Tibial nerve (tissue), 4 donors: ENCODE measurements at places on chromosomes 6 and 20.

GRCh38 chr6:63290492-63291058 lies 29.2 kb downstream of the LGSN start:
- H3K27me3 ChIP-seq: no peaks in the 10 kb centered on the region
- H3K4me1 ChIP-seq: no peaks in the 10 kb centered on the region
- no peak overlapping the region for H3K27ac ChIP-seq
- no peaks in the 10 kb centered on the region for H3K36me3 ChIP-seq

DNA sequence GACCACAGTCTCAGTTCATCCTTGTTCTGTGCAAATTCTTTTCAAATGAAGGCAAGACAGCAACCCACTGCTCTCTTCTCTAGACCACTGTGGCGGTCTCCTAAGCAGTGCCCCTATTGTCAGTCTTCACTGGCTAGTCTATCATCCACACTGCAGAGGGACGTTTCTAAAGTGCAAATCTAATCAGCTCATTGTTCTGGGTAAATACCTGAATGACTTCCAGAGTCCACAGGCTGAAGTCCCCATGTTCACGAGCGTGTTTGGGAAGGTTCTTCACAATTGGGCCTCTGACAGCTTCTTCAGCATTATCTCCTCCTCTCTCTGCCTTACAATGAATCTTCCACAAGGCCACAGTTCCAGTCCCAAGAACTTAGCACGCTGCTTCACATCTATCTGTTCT lies 73.2 kb downstream of the LAMA4 start:
- H3K36me3 ChIP-seq: no peaks in the 10 kb centered on the region
- no peak overlapping the region for H3K27ac ChIP-seq
- H3K27me3 ChIP-seq: no peaks in the 10 kb centered on the region
- H3K4me1 ChIP-seq: peaks cover 20% of the 10 kb centered on the region
- no peak for DNase-seq

GRCh38 chr6:96889146-96889545 lies 8.5 kb downstream of the NDUFAF4 start:
- peaks cover 7% of the 10 kb centered on the region for H3K4me1 ChIP-seq
- no peak overlapping the region for H3K4me3 ChIP-seq
- no peaks in the 10 kb centered on the region for H3K36me3 ChIP-seq
- no peaks in the 10 kb centered on the region for H3K27me3 ChIP-seq
- no peak for DNase-seq

- H3K4me1 ChIP-seq: no peaks in the 10 kb centered on the region
- H3K27ac ChIP-seq: no peak overlapping the region
- H3K4me3 ChIP-seq: no peak overlapping the region
- DNase-seq: no peak
- H3K27me3 ChIP-seq: no peaks in the 10 kb centered on the region
- H3K36me3 ChIP-seq: no peaks in the 10 kb centered on the region
These were observed 104.5 kb downstream of the DHX35 start for GRCh38 chr20:39066471-39067242.

DNA sequence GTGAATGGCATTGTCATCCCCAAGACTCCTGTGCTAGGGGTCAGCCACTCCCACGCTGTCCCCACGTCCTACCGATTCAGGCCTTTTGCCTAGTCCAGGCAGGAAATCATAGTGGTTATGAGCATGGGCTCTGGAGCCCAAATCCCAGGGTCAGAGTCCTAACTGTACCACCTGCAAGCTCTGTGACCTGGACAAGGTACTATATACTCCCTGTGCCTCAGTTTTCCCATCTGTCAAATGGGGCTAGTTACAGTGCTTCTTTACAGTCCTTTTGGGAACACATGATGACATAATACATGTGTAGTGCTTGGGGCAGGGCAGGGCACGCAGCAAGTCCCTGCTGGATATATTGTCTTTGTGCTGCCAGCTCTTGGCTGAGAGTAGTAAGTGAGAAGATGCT lies 27.2 kb downstream of the EFCAB8 start:
- DNase-seq: no peak
- no peaks in the 10 kb centered on the region for H3K27me3 ChIP-seq
- H3K4me3 ChIP-seq: no peak overlapping the region
- H3K4me1 ChIP-seq: no peaks in the 10 kb centered on the region
- H3K36me3 ChIP-seq: no peaks in the 10 kb centered on the region

DNA sequence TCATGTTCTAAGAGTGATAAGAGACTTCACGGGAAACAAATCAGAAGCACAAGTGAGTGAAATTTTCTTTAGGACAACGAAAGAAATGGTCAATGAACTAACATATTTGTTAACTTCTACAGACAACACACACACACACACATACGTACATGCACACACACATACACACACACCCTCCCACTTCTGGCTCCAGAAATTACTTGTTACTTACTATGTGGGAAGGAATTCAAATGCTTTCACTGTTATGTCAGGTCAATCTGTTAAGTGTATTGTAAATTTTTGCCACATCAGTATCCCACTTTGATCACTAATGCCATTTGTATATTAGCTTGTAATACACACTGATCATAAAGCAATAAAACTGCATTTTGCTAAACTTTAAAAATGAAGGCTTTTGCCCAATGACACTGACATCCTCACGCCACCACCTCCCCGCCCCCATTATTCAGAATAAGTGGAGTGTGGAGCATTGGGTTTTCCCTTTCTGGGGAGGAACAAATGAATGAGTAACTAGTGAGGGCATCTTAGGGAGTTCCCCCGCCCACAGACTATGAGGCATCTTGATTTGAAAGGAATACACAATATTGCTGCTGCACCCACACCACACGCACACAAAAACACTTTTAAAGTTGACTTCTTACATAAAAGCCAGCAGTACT lies 76.2 kb downstream of the ATXN1 start:
- H3K36me3 ChIP-seq: no peaks in the 10 kb centered on the region
- no peak overlapping the region for H3K27ac ChIP-seq
- no peak overlapping the region for H3K4me3 ChIP-seq
- no peaks in the 10 kb centered on the region for H3K27me3 ChIP-seq
- no peak for DNase-seq
- no peaks in the 10 kb centered on the region for H3K4me1 ChIP-seq

- H3K4me3 ChIP-seq: no peak overlapping the region
- H3K27me3 ChIP-seq: no peaks in the 10 kb centered on the region
- no peak for DNase-seq
- H3K4me1 ChIP-seq: no peaks in the 10 kb centered on the region
- H3K36me3 ChIP-seq: no peaks in the 10 kb centered on the region
These were observed 219.1 kb downstream of the MYLK4 start for GRCh38 chr6:2531426-2532215.

DNA sequence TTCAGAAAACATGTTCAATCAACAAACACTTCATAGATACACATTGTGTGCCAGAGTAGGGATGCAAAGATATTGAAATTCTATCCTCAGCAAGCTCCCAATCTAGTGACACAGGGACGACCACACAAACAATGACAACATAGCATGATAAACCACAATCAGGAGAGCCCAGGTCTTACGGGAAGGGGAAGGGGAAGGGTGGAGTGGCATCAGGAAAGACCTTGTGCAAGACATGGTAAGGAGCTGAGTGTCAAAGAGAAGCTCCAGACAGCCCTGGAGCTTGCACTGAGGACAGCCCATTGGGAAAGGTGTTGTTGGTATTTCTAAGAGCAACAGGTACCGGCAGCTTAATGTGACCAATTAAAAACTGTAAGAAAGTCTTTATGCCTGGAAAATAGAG lies 103.6 kb downstream of the PDE7B start:
- H3K36me3 ChIP-seq: no peaks in the 10 kb centered on the region
- H3K4me3 ChIP-seq: no peak overlapping the region
- no peaks in the 10 kb centered on the region for H3K27me3 ChIP-seq
- no peak for DNase-seq
- H3K27ac ChIP-seq: no peak overlapping the region

- peaks cover 2% of the 10 kb centered on the region for H3K4me1 ChIP-seq
- H3K27me3 ChIP-seq: no peaks in the 10 kb centered on the region
- no peak overlapping the region for H3K27ac ChIP-seq
- no peaks in the 10 kb centered on the region for H3K36me3 ChIP-seq
- DNase-seq: no peak
These were observed 49.2 kb downstream of the EFCAB8 start for GRCh38 chr20:32907886-32908285.

GRCh38 chr20:43584448-43585136 lies 6.1 kb upstream of the IFT52 start:
- no peaks in the 10 kb centered on the region for H3K36me3 ChIP-seq
- H3K4me3 ChIP-seq: no peak overlapping the region
- DNase-seq: no peak
- H3K4me1 ChIP-seq: no peaks in the 10 kb centered on the region
- H3K27me3 ChIP-seq: no peaks in the 10 kb centered on the region
- H3K27ac ChIP-seq: no peak overlapping the region
